Right lobe of liver (tissue), 6 donors: ENCODE measurements at places on chromosomes 16 and 17.
A peak's percentile ranks its signal among the peaks of the same experiment; 100 is the strongest.

DNA sequence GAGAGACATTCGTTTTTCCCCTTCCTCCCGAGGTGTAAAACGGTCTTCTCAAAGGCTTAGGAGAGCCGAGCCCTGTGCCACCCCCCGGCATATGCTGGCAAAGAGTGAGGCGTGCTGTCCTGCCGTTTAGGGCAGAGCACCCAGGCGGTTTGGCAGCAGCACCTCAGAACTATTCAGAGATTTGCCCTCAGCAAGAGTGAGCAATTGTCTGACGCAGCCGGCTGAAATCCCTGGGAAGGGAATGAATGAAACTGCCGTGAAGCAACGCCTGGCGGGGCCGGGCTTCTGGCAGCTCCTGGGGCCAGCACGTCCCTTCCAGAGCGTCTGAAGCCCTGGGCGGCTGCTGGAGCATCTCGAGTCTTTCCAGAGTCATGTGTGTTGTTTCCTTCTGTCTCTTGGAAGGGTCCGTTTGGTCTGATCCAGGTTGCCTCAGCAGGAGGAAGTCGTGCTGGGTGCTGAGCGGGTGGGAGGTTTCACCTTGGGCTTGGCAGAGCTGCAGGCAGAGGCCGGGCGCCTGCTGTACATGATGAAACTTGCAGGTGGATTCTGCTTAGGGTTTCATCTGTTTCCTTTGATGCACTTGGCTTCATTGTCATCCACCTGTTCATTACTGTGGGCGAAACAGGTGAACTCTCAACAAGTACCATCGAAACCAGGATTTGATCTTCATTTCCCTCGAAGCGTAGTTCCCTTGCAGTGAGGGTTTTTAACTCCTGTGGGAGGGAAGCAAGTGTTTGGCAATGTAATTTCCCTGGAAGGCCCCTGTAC lies 35.4 kb downstream of the TBCD start:
- H3K36me3 ChIP-seq, result peaks cover 2% of the 10 kb centered on the region
- H3K4me1 ChIP-seq, result no peaks in the 10 kb centered on the region
- no peak for DNase-seq
- H3K27me3 ChIP-seq, result no peaks in the 10 kb centered on the region
- H3K27ac ChIP-seq, result no peak overlapping the region

GRCh38 chr17:78672005-78672404 lies 94.8 kb upstream of the DNAH17 start:
- no peaks in the 10 kb centered on the region for H3K27me3 ChIP-seq
- H3K36me3 ChIP-seq, result peaks cover 5% of the 10 kb centered on the region
- no peak overlapping the region for H3K27ac ChIP-seq
- DNase-seq, result no peak

DNA sequence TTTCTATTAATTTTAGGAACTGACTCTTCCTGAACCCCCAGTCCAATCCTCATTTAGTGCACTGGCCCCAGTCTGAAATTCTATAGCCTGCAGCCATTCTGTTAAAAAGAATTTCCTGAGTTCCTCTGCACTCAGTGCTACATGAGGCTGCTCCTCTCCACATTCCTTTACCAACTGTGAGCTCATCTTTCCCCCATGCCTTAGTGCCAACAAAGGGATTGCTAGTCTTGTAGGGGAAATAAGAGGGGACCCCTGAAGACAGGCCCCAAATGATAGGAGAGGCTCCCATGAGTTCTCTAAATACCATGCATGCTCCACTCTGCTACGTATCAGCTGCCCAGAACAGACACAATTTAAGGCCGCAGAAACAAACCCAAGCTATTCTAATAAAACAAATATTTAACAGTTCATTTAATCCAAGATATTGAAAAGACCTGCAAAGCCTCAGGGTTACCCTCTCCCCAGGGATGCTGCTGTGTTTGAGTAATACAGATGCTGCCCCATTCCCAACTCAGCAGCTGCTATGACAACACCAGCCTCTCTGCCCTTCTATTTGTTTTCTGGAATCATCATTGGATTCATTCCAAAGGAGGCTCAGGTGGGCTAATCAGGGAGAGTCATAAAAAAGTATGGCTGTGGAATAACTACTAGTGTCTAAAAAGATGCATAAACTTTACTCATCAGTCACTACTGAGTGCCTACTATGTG lies 228.5 kb downstream of the TOX3 start:
- H3K27ac ChIP-seq, result no peak overlapping the region
- no peak for DNase-seq
- H3K36me3 ChIP-seq, result no peaks in the 10 kb centered on the region
- no peaks in the 10 kb centered on the region for H3K27me3 ChIP-seq

DNA sequence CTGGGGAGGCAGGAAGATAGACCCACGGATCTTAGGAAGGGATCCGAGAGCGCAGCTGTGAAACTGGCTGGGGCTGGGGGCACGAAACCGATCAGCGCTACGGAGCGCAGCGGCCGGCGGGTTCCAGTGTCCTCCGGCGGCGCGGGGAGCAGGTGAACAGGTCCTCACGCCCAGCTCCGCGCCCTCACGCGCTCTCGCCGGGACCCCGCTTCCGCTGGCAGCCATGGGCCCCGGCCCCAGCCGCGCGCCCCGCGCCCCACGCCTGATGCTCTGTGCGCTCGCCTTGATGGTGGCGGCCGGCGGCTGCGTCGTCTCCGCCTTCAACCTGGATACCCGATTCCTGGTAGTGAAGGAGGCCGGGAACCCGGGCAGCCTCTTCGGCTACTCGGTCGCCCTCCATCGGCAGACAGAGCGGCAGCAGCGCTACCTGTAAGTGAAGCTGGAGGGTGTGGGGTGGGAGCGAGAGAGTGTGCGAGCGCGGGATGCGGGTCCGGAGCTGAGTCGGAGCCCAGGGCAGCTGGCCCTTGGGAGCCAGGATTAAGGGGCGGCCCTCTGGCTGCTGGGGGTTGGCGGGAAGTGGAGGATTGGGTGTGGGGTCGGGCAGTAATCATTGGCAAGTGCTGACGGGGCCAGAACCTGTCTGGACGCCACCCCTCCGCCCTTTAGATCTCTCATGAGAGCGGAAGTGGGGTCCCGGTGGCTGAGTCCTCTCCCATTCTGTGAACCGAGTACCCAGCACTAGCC lies 479 bp downstream of the ITGA3 start:
- DNase-seq, result peak; percentile 68
- H3K27ac ChIP-seq, result peak overlapping the region; percentile 62
- peak overlapping the region; percentile 62 for H3K4me3 ChIP-seq
- no peaks in the 10 kb centered on the region for H3K36me3 ChIP-seq

DNA sequence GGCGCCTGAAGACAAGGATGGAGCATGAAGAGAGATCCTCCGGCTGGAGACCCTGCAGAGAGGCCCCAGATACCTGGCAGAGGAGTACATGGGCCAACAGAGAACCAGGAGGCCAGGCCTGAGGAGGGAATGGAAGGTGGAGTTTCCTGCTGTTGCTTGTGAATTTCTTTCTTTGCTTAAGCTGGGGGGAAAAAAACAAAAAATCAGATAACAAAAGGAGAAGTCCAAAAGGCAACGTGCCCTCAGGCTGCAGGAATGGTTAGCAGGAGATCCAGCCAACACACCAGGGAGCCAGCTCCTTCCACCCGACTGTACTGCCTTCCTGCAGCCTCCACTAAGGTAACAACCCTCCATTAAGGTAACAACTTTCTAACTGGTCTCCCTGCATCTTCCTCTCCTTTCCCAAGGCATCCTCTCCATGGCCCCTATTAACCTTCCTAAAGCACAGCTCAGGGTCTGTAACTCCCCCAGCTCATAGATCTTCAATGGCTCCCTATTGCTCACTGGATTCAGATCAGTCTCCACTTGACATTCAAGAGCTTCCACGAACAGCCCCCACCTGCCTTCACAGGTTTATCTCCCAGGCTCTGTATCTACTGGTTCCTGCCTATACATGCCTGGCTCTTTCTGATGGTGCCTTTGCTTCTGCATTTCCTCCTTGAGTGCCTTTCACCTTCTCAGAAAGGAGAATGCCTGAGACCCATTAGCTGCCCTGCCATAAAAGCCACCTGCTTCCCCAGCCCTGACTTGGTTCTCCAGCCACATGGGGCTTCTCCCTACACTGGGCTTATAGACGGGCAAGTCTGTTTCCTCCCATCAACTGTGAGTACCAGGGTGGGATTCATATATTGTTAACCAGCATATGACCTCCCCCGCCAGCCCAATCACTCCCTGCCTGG lies 725 bp upstream of the ARL5C start:
- H3K27ac ChIP-seq, result no peak overlapping the region
- H3K4me3 ChIP-seq, result no peak overlapping the region
- DNase-seq, result no peak
- peaks cover 4% of the 10 kb centered on the region for H3K4me1 ChIP-seq

- no peaks in the 10 kb centered on the region for H3K36me3 ChIP-seq
- no peak overlapping the region for H3K4me3 ChIP-seq
These were observed 143.2 kb downstream of the ITFG1 start for GRCh38 chr16:47317465-47318240.

DNA sequence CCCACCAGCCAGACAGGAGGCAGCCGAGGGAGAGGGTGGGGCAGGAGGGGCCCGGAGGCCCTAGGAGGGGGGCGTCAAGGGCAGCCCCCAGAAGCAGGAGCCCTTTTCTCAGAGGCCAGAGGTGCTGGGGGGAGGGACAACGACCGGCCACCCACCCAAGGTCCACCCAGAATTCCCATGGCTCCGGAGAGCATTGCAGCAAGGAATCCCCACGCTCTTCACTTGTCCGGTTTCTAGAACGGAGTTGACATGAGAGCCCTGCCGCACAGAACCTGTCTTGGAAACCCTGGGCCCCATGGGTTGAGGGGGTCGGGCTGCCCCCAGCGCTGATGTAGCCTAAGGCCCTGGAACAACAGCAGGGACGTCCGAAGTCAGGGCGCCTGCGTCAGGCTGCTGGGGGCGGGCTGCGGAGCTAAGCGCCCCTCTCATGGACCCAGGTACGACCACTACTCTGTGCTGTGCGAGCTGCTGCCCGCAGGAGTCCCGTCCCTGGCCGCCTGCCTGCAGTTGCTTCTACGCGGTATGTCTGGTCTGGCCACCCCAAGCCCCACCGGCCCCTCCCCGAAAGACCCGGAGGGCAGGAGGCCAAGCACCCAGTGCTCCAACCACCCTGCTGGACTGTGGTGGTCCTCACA lies 11.2 kb downstream of the CYBC1 start:
- H3K4me3 ChIP-seq, result no peak overlapping the region
- DNase-seq, result no peak
- no peaks in the 10 kb centered on the region for H3K36me3 ChIP-seq
- H3K4me1 ChIP-seq, result peaks cover 14% of the 10 kb centered on the region

- H3K4me1 ChIP-seq, result peaks cover 26% of the 10 kb centered on the region
- no peak for DNase-seq
- no peak overlapping the region for H3K27ac ChIP-seq
These were observed 10.3 kb upstream of the TOX3 start for GRCh38 chr16:52557236-52557635.

DNA sequence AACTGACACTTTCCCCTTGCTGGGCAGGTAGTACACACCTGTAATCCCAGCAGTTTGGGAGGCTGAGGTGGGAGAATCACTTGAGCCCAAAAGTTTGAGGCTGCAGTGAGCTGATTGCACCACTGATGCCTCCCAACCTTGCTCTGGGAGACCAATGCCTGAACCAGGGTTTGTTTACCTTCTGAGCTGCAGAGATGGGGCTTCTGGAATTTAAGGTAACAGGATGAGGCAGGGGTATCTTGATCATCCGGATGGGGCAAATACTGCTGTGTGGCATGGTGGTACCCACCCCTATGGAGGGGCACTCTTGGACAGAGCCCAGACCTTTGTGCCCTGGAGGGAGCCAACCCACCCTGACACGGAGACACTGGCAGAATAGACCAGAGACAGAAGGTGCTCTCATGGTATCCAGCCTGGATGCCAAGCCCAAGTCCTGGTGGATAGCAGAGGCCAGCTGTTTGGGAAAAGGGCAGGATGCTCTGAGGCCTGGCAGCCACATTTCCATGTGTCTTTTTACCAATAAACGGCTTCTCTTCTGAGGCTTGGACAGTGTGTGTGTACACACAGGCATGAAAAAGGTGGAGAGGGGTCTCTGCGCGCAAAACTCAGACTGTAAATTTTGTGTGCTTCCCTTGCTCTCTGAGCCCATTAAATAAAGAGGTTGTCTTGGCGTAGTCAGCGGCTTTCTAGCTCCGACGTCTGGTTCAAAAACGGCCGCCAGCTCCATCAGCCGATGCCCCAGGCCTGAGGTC lies 4.4 kb downstream of the ZNF48 start:
- H3K36me3 ChIP-seq, result no peaks in the 10 kb centered on the region
- no peak for DNase-seq
- no peaks in the 10 kb centered on the region for H3K4me1 ChIP-seq
- H3K27me3 ChIP-seq, result no peaks in the 10 kb centered on the region
- H3K4me3 ChIP-seq, result peak overlapping the region; percentile 76
- peak overlapping the region; percentile 52 for H3K27ac ChIP-seq

DNA sequence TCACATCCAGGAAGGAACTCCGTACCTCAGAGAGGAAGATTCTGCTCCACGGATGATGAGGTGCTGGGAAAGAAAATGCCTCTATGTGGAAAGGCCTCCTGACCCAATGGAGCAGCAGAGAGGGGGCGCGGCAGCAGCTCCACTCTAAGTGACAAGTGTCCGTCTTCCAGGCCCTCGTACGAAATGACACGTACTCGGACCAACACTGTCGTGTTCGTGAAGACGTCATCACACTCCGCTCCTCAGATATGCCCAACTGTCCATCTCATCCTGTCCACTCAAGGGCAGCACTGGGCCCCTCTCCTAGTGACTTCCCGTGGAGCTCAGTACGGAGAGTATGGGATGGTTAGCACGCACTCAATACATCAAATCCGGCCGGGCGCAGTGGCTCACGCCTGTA lies 32.2 kb downstream of the MRM3 start:
- no peaks in the 10 kb centered on the region for H3K4me1 ChIP-seq
- DNase-seq, result no peak
- no peak overlapping the region for H3K27ac ChIP-seq
- no peaks in the 10 kb centered on the region for H3K27me3 ChIP-seq

- no peaks in the 10 kb centered on the region for H3K4me1 ChIP-seq
- H3K36me3 ChIP-seq, result no peaks in the 10 kb centered on the region
- H3K27ac ChIP-seq, result no peak overlapping the region
- H3K27me3 ChIP-seq, result no peaks in the 10 kb centered on the region
These were observed 10.0 kb downstream of the GPR179 start for GRCh38 chr17:38333635-38334295.

GRCh38 chr17:7384489-7385081 lies 3.7 kb downstream of the TNK1 start:
- DNase-seq, result no peak
- H3K4me3 ChIP-seq, result peak overlapping the region; percentile 42
- no peaks in the 10 kb centered on the region for H3K4me1 ChIP-seq
- H3K27ac ChIP-seq, result no peak overlapping the region

DNA sequence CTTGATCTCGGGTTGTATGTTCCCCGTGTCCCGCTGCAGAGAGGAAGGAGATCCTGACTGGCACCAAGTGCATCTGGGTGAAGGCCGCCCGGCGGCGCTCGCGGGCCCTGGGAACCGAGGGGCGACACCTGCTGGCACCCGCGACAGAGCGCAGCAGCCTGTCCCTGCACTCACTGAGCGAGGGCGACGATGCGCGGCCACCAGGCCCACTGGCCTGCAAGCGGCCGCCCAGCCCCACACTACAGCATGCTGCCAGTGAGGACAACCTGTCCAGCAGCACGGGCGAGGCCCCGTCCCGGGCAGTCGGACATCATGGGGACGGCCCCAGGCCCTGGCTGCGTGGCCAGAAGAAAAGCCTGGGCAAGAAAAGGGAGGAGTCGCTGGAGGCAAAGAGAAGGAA lies 7.5 kb downstream of the BTBD17 start:
- no peak overlapping the region for H3K27ac ChIP-seq
- no peaks in the 10 kb centered on the region for H3K27me3 ChIP-seq
- H3K4me3 ChIP-seq, result no peak overlapping the region
- no peaks in the 10 kb centered on the region for H3K4me1 ChIP-seq

GRCh38 chr17:78679495-78680395 lies 102.3 kb downstream of the CYTH1 start:
- no peaks in the 10 kb centered on the region for H3K27me3 ChIP-seq
- H3K36me3 ChIP-seq, result peaks cover 5% of the 10 kb centered on the region
- H3K4me1 ChIP-seq, result no peaks in the 10 kb centered on the region
- no peak overlapping the region for H3K4me3 ChIP-seq
